Kidney capillary endothelial cell (primary cell): ENCODE measurements at places on chromosomes 6 and 20.
A peak's percentile ranks its signal among the peaks of the same experiment; 100 is the strongest.

- no peak for DNase-seq
These were observed 458.9 kb downstream of the HACE1 start for GRCh38 chr6:104400844-104401243.

DNA sequence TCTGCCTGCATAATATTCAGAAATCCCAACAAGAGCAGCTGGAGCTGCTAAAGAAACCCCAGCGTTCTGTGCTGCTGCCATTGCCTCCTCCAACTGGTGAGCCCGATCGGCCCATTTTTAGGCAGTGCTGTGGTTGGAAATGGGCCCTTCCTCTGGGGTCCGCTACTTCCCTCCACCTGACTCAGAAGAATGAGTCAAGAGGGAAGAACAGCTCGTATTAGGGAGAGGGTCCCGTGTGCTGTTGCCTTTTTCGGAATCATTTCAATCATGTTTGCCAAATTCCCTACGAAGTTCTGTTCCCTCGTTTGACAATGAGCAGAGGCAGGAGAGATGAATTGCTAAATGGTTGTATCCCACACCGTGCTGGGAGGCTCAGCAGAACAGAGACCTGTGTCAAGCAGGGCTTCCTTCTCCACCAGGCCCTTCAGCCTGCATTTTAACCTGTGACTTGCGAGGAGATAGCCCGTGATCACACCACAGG, 38.4 kb downstream of the THBS2 start:
- DNase-seq, result no peak

- no peak for DNase-seq
These were observed 5.6 kb downstream of the PLAGL2 start for GRCh38 chr20:32201977-32202363.

DNA sequence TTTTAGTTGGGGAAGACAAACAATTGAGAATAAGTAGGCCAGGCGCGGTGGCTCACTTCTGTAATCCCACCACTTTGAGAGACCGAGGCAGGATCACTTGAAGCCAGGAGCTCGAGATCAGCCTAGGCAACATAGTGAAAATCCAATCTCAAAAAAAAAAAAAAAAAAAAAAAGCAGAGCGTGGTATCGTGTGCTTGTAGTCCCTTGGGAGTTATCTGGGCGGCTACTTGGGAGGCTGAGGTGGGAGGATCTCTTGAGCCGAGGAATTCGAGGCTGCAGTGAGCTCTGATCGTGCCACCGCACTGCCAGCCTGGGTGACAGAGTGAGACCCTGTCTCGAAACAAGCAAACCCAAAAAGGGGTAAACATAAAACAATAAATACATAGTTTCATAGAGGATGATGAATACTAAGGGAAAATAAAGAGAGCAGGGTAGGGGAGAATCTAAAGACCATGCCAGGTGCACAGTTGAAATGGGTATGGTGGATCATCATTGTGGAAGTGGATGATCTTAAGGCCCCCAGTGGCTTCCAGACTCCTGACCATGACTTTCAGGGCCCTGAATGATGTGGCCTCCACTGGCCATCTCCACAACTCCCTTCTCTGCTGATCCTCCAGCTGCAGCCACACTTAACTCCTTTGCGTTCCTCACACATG, 947 bp downstream of the POFUT1 start:
- no peak for DNase-seq

GRCh38 chr6:107264357-107264840, 149.1 kb upstream of the BEND3 start:
- peak; percentile 72 for DNase-seq

GRCh38 chr6:5472571-5472970, 211.3 kb downstream of the FARS2 start:
- no peak for DNase-seq

DNA sequence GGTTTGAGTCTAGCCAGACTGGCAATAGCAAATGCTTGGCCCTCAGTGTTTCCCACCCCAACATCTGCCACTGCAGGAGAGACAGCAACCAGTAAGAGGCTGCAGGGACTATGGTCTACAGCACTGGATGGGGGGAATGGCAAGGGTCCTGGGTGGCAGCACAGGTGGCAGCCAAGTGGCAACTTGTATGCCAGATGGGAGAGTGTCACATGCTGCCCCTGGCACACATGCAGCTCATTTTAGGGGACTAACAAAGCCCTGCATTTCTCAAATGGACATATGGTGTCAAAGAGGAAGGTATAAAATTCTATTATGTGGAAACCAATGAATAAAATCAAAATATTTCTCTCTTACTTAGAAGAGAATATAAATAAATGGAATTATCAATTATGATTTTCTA, 298.7 kb upstream of the MARCKS start:
- no peak for DNase-seq

DNA sequence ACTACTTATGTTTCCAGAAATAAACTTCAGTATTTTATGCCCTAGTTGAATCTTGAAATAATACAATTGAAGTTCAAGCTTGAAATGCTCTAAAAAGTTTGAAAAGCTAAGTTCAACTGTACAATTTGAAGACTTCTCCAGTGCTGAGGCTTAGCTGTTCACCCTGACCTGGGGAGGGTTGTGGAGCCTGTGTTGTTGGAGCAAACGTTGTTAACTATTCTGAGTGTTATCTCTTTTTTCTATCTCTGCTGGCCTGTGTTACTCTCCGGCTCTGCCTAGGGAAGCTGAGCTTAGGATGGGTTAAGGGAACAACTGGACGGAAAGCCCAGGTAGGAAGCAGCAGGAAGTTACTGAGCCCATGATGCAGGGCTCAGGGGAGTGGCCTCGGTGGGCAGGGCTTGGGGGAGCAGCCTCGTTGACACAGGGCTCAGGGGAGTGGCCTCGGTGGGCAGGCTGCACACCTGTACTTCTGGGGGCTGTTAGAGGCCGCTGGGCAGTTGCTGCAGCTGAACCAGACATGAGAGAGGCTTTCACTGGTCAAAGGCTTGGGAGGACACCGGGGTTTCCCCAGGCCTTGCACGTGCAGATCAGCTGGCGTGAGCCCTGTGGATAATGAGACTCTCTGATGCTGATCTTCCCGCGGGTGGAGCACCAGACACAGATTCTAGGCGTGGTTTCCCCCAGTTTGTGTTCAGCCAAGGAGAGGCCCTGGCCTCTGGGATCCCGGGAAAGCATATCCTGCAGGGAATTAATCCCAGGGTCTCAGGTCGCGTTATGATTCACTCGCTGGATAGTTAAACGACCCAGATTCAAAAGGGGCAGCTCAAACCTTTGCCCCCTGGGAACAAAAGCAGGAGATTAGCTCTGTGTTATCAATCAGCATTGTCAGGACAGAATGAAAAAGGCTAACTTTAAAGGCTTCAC, 58.9 kb downstream of the ERMARD start:
- no peak for DNase-seq

- DNase-seq, result peak; percentile 99
These were observed 40.6 kb downstream of the TOX2 start for GRCh38 chr20:43955062-43955749.

GRCh38 chr6:33935439-33936080, 131.8 kb upstream of the MLN start:
- no peak for DNase-seq

GRCh38 chr6:152167641-152168603, 360.4 kb downstream of the ESR1 start:
- no peak for DNase-seq

- no peak for DNase-seq
These were observed 81.2 kb downstream of the UST start for GRCh38 chr6:148828047-148828446.

DNA sequence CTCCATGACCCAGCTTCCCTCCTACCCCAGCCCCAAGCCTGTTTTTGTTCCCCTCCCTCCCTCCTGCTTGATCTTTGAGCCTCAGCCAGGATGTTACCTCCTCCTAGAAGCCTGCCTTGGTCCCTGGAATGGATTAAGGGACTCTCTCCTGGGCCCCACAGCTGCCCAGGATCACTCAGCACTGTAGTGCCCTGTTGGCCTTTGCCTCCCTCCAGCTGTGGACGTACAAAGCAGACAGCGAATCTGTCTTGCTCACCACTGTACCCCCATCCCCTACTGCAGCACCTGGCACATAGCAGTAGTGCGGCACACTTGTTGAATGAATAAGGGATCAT, 11.8 kb upstream of the FAM110A start:
- no peak for DNase-seq
